Cardiac muscle cell (in vitro differentiated cells and primary cell): ENCODE measurements at places on chromosomes 12 and 14.
A peak's percentile ranks its signal among the peaks of the same experiment; 100 is the strongest.

- no peak for DNase-seq
Measured at GRCh38 chr12:111864913-111865312, 22.9 kb downstream of the MAPKAPK5 start.

- peak; percentile 71 for DNase-seq
Measured at GRCh38 chr12:124551268-124552144, 15.9 kb downstream of the NCOR2 start.

- DNase-seq: peak; percentile 86
Measured at GRCh38 chr14:92456215-92457015, 57.2 kb upstream of the RIN3 start.

DNA sequence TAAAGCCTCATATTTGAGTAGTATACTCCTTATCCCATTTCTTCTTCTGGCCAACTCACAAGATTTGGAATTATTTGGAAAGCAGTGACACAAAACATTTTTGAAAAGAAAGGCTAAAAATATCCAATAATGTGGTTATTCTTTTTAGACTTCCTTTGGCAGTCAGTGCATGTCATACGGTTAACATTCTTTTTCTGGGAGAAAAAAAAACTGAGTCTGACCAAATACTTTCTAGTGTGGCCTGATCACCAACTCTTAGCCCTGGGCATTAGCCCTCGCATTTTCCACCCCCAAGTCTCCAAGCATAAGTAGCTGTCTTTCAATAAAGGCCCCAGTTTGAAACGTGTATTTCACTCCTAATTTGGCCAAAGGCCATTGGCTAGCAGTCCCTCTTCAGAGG is 5.9 kb downstream of the RASSF3 start:
- DNase-seq: no peak

- peak; percentile 86 for DNase-seq
Measured at GRCh38 chr12:50039151-50039835, 14.0 kb upstream of the RACGAP1 start.

- no peak for DNase-seq
Measured at GRCh38 chr12:101459642-101460346, 15.3 kb upstream of the SPIC start.
